Left lung (tissue), 14 donors: ENCODE measurements at places on chromosomes 13 and 19. TPM values are rescaled to one million over a fixed set of nuclear protein-coding genes. Genes with fewer than 3 reads are reported as not detected.

DNA sequence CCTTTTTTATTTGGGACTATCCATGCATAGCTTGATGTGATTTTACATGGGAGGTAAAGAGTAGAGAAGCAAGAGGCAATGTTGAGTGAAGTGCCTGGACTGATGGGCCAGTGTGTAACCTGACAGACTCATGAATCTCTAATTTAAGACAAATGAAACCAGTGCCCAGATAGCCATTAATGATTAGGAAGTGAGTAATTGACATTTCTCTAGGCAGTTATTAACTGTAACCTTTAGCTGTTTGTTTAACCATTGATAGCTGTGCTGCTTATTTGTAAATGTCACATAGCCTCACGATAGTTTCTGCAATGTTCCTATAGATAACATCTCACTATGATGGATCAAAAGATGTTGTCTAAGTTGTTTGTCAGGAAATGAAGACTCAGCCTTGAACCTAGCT lies 1047.5 kb upstream of the SPRY2 start:
- DNase-seq, result no peak

- DNase-seq, result no peak
Measured at GRCh38 chr13:69793783-69794453, 313.7 kb upstream of the ATXN8OS start.

- DNase-seq, result no peak
Measured at GRCh38 chr13:112187527-112188297, 120.8 kb downstream of the SOX1 start.

GRCh38 chr13:101018720-101019119 lies 344.1 kb upstream of the TMTC4 start:
- DNase-seq, result no peak

- no peak for DNase-seq
Measured at GRCh38 chr13:101982903-101983302, 418.9 kb downstream of the FGF14 start.

DNA sequence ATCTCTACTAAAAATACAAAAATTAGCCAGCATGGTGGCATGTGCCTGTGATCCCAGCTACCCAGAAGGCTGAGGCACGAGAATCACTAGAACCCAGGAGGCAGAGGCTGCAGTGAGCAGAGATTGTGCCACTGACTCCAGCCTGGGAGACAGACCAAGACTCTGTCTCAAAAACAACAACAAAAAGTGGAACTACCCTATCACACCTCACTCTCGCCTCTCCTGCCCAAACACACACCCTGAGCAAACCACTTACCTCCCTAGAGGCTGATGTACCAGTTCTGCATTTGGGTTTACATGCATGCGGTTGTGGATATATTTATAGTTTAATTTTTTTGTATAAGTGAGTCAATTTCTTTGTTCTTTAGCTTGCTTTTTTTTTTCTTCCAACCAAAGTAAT lies 7.7 kb upstream of the PTOV1 start:
- DNase-seq, result no peak

- no peak for DNase-seq
Measured at GRCh38 chr19:15028490-15028889, 20.8 kb upstream of the CASP14 start.

- no peak for DNase-seq
Measured at GRCh38 chr13:86741762-86742285, 929.3 kb upstream of the SLITRK5 start.

DNA sequence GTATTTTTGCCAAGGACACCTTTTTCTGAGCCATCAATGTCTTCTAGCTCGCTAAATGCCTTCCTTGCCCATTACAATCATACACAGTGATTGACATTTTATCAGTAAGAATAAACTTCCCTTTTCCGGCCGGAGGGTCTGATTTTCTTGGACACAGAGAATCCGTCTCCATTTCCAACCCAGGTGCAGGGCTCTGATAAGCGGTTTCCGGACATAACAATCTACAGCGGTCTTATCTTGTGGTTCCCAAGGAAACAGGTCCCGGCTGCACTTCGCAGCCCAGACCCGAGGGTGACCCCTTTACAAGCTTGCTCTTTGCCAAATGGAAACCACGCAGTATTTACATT lies 5.1 kb upstream of the ZNF77 start:
- peak; percentile 77 for DNase-seq

GRCh38 chr13:23392925-23393645 lies 40.4 kb downstream of the SACS start:
- DNase-seq, result no peak

The CYP4F8 gene
- polyA plus RNA-seq, result 0.10 TPM

DNA sequence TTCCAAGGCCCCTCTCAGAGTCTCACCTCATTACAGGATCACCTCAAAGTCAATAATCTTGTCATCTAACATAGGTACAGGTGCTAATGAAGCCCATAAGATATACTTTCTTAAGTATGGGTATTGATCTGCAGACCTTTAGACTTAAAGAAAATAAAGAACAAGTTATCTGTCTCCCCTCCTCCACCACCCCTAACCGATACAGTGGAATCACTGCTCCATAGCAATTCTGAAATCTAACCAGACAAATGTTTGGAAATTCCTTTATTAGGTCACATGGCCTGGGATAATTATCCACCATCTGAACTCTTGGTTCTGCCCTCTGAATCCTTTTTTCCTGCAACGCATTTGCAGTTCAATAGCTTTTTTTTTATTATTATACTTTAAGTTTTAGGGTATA lies 4.5 kb upstream of the ZNF470 start:
- no peak for DNase-seq

DNA sequence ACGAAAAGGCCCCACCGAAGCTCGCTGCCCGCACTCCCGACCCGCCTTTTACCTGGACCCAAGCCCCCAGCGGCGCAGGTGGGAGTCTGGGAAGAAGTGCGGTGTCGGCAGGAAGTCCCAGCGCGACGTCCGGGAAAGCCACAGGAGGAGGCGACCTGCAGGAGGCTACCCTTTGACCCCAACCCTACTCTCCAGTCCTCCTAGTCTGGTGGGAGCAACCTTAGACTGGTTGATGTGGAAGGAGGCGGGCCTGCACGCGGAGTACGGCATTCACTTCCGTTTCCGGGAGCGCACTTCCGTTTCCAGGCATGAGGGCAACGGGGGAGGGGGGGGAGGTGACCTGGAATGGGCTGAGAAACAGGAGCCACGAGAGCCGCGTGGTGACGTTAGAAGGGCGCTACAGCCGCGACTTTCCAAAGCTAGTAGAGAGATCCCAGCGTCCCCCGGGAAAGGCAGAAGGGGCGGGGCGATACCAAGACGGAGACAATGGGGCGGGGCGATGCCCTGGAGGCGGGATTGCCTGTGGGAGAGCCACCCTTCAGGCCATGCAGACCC lies 28.5 kb downstream of the ZNF266 start:
- DNase-seq, result peak; percentile 83

GRCh38 chr19:18167975-18168645 lies 5.5 kb upstream of the IFI30 start:
- no peak for DNase-seq

DNA sequence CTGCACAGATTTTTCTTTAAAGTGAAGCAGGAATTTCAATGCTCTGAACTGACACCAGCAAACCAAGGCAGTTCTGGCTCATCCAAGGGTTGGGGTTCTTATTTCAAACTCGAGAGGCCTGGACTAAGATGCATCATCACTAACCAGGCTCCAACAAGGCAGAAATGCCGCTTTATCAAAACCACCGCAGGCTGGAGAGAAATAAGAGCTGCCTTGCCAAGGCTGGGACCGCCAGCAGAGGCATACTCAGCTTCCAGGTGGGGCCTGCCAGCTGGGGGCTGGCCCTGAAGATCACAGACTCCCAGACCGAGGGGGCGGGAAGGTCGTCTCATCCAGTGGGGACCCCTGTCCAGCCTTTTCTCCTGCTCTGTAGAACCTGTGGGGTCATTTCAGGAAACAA lies 37.4 kb upstream of the GAS6 start:
- DNase-seq, result no peak

DNA sequence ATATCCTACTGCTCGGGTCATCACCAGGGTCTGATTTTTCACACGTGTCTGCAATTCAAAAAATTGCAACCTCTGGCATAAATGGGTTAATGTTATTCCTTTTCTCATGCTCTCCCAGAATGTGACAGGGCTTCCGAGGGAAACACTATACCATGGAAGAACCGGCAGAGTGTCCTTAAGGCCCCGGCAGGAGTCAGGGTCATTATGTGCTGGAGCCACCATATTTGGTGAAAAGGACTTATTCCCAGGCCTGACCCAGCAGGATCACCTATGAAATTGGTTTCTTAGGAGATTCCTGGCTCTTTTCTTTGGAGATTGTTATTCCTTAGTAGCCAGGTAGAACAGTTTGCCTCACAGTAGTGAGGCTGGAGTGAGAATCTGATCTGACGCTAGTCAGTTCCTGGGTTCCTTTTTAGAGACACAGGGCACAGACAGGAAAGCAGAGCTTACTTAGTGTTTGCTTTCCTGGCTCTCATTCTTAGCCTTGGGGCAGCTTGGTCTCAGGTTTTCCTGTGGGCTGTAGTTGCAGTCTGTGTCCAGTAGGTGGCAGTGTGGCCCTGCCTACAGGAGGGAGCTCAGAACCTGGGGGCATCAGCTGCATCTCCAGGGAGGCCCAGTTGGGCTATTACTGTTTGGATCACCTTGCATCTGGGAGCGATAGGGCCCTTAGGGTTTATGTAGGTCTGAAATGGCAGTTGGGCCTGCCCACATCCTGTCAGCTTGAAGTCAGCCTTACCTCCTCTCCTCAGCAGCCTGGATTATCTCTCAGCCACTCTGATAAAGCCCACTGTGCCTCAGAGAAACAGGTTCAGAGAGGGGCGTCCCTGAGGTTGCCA lies 12.4 kb downstream of the SNRNP70 start:
- peak; percentile 65 for DNase-seq

GRCh38 chr13:52851137-52851962 lies 2.9 kb upstream of the PCDH8 start:
- DNase-seq, result peak; percentile 30

- DNase-seq, result no peak
Measured at GRCh38 chr13:71459708-71460107, 407.3 kb downstream of the DACH1 start.

The CGB2 gene
- not detected for polyA plus RNA-seq

- no peak for DNase-seq
Measured at GRCh38 chr19:3570606-3571011, 2.1 kb upstream of the HMG20B start.

DNA sequence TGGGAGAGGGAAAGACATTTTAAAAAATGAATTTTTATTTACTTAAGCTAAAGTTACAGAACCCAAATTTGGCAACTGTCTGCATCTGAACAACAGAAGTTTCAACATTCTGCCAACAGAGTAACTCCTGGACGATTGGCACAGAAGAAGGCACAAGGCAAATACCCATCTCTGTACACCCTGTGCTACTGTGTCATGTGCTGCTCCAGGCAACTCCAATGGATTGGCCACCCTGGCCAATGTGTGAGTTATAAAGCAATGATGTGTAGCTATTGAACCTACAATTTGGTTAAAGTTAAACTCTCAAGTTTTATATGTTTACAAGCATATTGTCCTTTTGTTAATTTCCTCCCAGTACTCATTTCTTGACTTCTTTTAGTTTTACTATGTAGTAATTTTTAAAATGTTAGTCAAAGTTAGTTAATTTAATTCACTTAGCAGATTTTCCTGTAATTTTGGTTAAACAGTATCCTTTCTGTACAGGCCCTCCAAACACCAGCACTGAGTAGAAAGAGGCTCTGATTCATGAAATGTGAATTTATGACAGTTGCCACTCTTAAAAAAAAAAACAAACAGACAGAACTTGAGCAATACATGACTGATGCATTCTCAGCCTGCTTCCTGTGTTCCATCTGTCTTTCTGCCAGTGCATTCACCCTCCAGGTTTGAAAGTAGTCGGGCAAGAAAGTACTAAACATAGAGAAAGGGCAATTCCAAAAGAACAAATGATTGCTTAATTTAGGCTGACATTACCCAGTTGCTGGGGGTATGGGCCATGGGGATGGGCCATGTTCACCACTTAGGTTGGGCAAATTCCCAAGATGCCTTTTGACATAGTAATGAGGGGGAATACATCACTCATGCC lies 5.9 kb downstream of the STARD13 start:
- DNase-seq, result no peak

The CGB5 gene
- not detected for polyA plus RNA-seq

The LGALS4 gene
- 2.0 TPM for polyA plus RNA-seq
